ENCODE measurements at places on chromosomes 4 and X.
A peak's percentile ranks its signal among the peaks of the same experiment; 100 is the strongest.

DNA sequence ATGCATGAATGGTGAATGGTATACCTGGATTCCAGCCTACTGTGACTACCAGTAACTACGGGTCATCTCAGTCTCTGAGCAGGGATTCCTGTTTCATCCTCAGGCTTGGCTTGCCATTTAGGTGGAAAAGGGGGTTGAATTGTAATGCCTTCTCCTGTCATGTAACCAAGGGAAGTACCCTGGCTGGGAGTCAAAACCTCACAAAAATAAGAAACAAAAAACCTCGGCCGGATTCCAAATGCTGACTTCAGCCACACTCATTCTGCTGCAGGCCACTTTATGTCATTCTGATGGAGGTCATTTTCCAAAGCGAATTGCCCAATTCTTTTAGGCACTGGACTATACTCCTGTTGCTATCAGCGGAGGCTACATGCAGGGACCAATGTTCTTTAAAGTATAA lies 324.7 kb downstream of the LDB2 start:
- DNase-seq, result no peak

DNA sequence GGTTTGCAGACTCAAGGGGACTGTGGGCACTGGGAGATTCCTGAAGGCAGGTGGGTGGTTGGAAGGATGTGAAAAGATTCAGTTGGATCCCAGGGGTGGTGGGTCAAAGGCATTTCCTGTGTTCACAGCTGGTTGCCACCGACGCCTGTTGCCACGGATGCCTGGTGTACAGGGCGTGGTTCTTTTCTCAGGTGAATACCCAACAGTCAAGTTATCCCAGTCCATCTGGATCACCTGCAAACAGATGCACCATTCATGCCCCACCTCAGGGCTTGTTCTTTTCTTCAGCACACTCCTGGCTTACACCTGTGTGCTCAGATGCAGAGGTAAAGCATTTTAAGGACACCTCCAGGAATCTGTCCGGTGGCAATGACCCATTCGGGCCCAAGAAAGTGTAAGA lies 55.8 kb upstream of the SHOX start:
- no peak for DNase-seq

DNA sequence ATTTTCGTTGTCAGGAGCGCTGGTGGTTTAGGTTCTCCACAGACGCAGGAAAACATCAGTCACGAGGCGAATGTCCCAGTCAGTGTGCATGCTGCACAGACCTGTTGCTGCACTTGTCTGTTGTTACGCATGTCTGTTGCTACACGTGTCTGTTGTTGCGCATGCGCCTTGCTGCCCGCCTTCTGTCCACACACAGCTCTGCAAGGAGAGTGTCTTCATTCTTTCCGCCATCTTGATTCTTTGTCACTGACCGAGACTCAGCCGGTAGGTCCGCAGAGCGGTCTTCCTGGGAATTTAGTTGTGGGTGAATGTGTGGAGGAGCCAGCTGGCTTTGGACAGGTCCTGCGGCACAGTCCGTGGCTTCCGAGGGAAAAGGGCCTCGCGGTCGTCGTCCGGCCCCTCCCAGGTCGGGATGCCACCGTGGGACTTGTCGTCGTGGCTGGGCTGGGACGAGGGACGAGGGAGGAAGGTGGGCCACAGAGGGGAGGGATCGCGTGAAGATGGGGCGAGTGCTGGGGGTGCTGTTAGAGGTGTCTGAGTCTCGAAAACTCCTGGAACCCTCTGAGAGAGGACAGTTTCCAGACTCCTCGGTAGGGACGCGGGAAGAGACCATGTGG lies at the start of gene PAGE2B:
Gene PAGE2B, plus strand, starts transcription at position 180 of the 617 bp plus-strand sequence. CDS start 1,012 bp downstream, outside the sequence.
- DNase-seq, result no peak

- no peak for DNase-seq
Observed at GRCh38 chrX:25198253-25198652, 182.5 kb upstream of the ARX start.

DNA sequence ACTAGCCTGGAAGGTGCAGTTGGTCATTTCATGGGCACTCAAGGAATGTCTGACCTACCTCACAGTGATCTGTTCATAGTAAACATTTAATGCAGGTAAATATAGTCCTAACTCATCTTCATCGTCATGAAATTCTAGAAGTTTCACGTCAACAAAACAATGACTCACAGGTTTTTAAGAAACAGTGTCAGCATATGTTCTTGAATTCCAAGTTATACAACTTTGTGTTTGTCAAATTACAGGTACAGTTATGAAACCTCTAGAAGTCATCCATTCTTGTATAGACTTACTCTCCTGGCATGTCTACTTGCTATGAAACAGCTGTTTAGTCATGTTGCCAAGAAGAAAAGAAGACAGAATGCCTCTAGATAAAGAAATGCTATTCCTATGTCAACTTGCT lies 46.6 kb downstream of the AFM start:
- DNase-seq, result no peak

DNA sequence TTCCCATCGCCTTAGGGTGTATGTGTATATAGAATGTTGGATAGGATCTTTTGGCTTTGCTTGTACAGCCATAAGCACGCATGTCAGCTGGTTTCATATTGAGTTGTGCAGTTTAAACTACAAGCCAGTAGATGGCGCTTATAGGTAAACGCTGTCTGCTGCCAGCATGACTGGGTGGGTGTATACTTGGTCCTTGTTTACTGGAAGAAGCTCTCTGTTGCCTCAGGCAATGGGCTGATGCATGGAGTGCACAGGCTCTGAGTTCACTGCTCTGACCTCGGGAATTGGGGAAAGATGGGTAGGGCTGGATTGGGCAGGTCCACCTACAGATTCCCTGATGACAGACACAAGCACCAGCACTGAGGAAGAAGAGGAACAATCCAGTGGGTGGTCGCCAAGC lies 831.5 kb downstream of the STIM2 start:
- no peak for DNase-seq

- no peak for DNase-seq
Observed at GRCh38 chrX:64437218-64437617, 42.0 kb upstream of the MTMR8 start.

DNA sequence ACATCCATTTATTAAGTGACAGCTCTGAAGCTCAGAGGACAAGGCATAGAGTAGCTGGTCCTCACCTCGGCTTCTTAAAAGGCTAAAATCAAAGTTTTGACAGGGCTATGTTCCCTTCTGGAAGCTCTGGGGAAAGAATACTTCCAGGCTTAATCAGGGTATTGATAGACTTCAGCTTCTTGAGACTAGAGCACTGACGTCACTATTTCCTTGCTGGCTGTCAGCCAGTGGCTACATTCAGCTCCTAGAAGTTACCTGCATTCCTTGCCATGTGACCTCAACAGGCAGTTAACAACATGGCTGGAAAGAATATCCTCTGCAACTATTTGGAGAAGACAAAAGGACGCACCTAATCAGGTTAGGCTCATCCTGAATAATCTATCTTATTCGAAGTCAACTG lies 1144.8 kb downstream of the ADGRL3 start:
- DNase-seq, result no peak

GRCh38 chrX:102085706-102086105 lies 39.8 kb upstream of the TCEAL2 start:
- peak; percentile 3 for DNase-seq

DNA sequence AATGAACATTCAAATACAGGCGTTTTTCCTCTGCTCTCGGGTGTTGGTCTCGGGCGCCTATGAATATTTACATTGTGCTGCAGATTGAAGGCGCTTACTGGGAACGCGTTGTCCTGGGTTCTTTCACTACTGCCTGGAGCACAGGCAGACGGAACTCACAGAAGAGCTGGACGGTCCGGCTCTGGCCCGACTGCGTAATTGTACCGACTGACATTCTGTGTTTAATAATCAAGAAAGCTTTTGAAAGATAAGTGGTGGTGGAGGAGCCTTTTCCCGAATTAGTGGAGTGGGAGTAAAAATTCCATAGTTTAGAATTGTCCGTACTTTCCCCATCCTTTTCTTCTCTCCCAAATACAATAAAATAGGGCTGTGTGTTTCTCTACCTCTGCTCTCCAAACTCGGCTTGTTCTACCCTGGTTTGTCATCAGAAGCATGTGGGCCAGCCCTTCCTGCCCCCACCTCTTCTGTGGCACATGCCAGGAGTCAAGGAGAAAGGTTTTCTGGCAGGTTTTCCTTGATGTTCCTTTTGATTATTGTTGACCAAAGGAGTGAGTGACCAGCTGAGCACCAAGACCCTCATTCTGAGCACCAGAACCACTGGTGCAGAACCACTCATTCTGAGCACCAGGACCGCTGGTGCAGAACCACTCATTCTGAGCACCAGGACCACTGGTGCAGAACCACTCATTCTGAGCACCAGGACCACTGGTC lies 2.3 kb downstream of the FHDC1 start:
- DNase-seq, result no peak

DNA sequence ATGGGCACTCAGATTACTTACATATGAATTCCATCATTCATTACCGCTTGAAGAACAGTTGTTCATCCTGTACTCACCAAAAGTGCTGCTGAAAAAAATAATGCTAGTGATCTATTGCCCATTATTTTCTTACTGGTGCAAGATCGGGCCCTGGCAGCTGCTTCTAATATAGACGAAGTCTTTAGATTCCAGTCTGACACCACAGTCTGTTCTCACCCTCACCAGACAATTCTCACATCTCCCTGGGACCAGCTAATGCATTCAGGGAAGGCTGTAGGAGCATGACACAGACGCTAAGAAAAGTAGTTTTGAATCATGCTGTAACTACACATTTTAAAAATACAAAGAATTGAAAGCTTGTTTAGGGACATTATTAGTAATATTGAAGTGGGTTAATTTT lies 13.8 kb downstream of the GEMIN8 start:
- DNase-seq, result no peak

DNA sequence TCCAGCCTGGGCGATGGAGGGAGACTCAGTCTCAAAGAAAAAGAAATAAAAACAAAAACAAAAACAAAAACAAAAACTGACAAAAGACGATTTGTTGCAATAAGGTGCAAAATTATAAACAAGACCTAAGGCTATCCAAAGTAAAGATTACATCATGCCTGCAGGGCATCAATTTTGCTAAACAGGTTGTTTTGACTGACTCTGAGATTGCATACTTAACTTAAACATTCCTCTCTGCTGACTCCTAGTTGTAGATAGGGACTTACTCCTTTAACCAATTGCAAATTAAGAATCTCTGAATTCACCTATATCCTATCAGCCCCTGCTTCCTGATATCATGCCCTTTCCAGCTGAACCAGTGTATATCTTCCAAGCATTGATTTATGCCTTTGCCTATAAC lies 2687.3 kb downstream of the PCDH7 start:
- DNase-seq, result no peak

- DNase-seq, result no peak
Observed at GRCh38 chr4:152880263-152880662, 55.9 kb upstream of the FHDC1 start.

- DNase-seq, result no peak
Observed at GRCh38 chr4:143253166-143253565, 68.4 kb downstream of the USP38 start.

DNA sequence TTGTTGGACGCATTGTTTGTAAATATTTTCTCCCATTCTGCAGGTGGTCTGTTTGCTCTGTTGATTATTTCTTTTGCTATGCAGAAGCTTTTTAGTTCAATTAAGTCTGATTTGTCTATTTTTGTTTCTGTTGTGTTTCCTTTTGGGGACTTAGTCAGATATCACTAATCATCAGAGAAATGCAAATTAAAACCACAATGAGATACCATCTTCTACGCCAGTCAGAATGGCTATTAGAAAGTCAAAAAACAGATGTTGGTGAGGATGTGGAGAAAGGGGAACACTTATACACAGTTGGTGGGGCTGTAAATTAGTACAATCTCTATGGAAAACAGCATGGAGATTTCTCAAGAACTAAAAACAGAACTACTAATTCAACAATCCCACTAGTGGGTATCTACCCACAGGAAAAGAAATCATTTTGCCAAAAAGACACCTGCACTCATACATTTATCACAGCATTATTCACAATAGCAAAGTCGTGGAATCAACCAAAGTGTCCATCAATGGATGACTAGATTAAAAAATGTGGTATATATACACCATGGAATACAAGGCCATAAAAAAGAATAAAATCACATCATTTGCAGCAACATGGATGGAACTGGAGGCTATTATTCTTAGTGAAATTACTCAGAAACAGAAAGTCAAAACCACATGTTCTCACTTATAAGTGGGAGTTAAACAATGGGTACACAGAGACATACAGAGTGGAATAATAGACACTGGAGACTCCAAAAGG lies 8.1 kb downstream of the COQ2 start:
- DNase-seq, result no peak

GRCh38 chrX:38206036-38206435 lies 14.6 kb downstream of the SRPX start:
- no peak for DNase-seq
